Non-pigmented ciliary epithelial cell (primary cell): ENCODE measurements at places on chromosomes 7 and 10.

DNA sequence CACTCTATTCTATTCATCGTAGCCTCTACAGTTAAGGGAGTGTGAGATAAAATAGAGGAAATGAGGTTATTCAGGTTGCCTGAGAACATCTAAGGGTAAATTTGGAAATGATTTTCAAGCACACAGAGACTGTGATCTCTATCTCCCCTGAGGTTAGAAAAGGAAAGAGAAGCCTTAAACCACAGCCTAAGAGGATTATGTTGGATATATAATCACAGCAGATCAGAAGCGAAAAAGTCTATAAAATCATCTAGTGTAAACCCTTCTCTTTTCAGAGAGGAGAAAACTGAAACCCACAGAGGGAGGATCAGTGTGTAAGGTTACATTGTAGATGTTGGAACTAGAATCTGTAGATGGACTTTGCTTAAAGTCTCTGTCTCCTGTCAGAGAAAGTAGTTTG lies 90.6 kb upstream of the SEMA3E start:
- DNase-seq: no peak

DNA sequence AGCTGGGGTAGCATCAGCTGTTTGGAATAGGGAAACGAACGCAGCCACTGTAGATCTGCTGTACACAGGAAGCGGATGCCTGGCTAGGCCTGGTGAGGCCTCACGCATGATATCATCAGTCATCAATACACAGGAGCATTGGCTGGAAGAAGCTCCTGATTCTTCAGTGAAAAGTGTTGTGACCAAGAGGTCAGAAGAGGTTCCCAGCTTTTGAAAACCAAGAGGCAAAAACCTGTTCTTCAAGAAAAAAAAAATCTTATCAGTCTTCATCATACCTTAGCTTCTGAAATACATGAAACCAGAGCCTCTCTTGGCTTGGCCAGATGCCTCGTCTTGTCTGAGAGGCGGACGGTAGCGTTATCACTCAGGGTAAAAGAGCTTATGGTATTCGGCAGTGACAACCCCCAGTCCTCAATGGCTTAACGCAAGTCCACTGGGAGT lies 139.3 kb upstream of the TCF7L2 start:
- DNase-seq: no peak

- no peak for DNase-seq
These were observed 6.7 kb upstream of the JAKMIP3 start for GRCh38 chr10:132058793-132059759.

GRCh38 chr10:734481-734880 lies 45.0 kb upstream of the DIP2C start:
- no peak for DNase-seq

DNA sequence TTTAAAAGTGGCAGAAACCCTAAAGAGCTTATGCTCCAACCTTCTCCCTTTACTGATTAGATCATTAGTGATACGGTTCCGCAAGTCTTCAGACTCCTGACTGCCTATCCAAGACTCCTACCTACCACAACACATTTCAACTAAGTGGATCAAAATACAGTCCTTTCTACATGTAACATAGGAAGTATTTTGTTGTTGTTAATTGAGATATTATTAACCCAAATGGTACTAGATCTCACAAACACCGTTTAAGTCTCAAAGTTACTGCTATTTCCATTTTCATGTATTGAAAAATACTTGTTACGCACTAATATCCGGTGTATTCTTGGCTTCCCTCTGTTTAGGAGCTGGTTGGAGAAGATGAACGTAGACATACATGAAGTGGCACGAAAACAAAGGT lies 1.1 kb downstream of the FAM237B start:
- DNase-seq: no peak

- DNase-seq: no peak
These were observed 64.3 kb downstream of the FAM171A1 start for GRCh38 chr10:15306735-15307280.

DNA sequence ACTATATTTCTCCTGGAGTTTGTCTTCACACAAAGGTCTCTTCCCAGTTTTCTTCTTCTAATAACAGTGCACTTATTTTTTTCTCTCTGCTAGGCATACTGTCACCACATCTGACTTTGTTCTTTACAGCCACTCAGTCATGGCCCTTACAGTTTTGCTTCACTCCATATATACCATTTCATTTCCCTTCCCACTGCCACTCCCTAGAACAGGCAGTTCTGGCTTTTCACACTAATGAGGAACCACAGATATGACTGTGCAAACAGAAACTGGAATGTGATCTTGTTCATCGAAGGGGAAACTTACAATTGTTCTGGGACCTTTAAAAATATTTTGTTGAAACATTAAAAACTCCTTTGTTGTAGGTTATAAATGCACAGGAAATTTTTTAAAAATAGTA lies 67.3 kb downstream of the EPDR1 start:
- no peak for DNase-seq

GRCh38 chr7:20545016-20545415 lies 70.5 kb upstream of the ABCB5 start:
- DNase-seq: no peak

- no peak for DNase-seq
These were observed 5.5 kb downstream of the FOXL3 start for GRCh38 chr7:295155-296154.

DNA sequence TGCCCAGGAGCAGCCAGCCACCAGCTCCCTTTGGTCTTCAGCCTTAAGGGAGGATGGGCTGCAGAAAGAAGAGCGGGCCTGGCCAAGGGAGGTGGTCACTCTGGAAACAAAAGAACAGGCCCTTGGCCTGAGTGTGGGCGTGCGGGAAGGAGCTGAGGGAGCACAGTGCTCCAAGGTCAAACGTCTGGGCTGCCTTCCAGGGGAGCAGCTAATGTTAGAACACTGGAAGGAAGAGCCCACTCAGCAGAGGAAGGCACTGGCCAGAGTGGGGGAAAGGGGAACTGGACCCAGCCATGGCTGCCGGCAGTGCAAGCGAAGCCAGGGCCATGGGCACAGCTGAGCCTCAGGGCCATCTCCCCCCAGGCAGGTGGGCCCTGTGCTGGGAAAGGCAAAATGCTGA lies 42.7 kb downstream of the FAM53B start:
- DNase-seq: no peak

DNA sequence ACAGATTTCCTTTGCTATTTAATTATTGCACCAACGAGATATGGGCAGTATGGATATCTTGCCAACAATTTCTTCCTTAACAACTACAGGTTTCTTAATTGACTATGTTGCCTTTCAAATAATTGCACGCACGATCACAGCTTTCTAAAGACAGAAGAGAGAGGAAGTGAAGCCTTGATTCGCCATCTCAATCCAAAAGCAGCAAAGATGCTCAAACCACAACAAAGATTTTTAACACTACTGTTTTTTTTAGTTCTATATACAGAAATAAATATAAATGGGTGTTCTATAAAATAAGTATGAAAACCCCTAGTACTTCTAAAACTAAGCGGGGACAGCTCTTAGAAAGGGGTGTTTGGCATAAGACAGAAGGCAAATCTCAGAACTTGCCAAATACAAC lies 251.3 kb downstream of the SFMBT2 start:
- DNase-seq: no peak

DNA sequence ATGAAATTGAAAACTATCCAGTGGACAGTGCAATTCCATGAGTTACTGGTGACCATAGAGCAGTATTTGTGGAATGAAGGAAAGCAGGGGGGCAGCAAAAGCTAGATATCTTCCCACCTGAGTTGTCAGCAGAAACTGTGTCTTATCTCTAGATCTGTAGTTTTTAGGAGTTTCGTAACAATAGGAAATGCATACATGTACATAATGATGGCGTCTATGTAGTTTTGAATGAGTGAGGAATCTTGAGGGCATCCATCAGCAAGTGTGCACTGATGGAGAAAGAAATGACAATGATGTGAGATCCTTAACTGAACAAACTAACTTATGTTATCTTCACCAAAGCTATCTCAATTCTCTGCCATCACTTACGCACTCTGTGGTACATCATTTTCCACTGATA lies 114.5 kb downstream of the LRRC4 start:
- no peak for DNase-seq

DNA sequence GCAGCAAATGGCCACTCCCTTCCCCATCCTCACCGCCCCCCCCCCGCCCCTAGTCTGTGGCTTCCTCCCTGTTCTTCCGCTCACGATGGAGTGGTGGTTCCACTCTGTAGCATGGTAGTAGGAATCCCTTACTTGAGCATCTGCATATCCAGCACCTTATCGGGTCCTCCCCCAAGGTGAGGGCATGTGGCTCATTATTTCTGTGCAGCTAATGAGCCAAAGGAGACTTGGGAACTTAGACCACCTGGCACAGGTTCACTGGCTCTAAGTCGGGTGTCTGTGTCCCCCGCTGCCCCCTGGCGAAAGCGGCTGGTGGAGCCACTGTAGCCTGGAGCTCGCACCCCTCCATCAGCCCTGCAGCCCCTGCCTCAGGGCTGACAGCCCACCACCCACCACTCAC lies 22.8 kb upstream of the GPR26 start:
- no peak for DNase-seq
